Stimulated activated naive CD4-positive, alpha-beta T cell (primary cell): ENCODE measurements at places on chromosomes 1 and 21.

GRCh38 chr1:35931446-35932157 is 697 bp downstream of the AGO3 start:
- DNase-seq, result no peak

- DNase-seq, result no peak
Measured at GRCh38 chr1:168714012-168714411, 15.0 kb downstream of the DPT start.

- DNase-seq, result no peak
Measured at GRCh38 chr1:240149484-240150094, 57.9 kb downstream of the FMN2 start.

DNA sequence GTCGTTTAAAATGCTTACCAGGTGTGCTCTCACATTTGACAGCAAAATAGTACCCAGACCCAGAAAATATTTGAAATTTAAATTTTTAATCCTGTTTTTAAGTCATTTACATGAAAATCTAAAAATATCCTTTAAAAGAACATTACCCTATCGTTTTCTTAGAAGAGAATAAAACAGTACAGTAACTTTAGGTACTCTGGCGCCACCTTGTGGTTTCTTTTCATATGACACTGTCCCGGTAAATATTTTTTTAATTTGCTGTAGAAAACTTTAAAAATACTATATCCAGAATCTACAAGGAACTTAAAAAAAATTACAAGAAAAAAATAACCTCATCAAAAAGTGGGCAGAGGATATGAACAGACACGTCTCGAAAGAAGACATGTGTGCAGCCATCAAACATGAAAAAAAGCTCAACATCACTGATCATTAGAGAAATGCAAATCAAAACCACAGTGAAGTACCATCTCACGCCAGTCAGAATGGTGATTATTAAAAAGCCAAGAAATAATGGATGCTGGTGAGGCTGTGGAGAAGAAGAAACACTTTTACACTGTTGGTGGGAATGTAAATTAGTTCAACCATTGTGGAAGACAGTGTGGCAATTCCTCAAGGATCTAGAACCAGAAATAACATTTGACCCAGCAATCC is 129.2 kb downstream of the RGS21 start:
- DNase-seq, result peak; percentile 19

GRCh38 chr21:42251654-42252324 is 32.8 kb downstream of the ABCG1 start:
- no peak for DNase-seq

- DNase-seq, result no peak
Measured at GRCh38 chr21:46454634-46455390, 3.9 kb upstream of the DIP2A start.

GRCh38 chr1:168443899-168444298 is 99.9 kb downstream of the XCL2 start:
- DNase-seq, result no peak

DNA sequence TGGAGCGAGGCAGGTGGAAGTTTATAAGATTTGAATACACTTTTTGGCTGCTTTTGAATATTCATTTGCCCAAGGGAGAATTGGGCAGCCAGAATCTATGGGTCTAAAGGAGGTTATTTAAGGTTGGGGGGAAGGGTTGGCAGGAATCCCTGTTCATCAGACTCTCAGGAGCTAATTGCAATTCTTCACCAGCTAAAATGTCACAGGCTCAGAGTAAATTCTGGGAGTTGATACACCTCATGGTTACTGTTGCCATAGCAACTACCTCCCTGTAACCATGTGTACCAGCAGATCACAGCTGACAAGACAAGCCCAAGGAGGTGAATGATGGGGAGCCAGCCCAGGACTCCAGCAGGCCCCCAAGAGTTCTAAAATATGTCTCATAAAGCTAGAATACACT is 75.5 kb downstream of the CAMK2N1 start:
- DNase-seq, result no peak

GRCh38 chr1:203116091-203116820 is 11.3 kb upstream of the ADORA1 start:
- DNase-seq, result no peak

DNA sequence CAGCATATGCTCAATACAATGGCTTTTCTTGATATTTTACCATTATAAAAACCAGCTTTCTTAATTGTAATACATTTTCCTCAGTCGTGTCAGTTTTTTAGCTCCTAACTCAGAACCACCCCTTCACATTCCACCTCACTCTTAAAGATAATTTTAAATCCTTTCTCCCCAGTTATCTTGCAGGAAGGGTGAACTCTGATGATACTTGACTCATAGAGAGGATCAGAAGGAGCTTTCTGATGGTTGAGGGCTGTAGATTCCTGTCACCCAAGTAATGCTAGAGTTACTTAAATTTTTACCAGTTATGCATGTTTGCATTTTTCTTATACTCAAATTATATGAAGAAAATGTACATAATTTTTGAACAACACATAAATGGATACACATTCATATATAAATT is 233.7 kb downstream of the NCAM2 start:
- no peak for DNase-seq

DNA sequence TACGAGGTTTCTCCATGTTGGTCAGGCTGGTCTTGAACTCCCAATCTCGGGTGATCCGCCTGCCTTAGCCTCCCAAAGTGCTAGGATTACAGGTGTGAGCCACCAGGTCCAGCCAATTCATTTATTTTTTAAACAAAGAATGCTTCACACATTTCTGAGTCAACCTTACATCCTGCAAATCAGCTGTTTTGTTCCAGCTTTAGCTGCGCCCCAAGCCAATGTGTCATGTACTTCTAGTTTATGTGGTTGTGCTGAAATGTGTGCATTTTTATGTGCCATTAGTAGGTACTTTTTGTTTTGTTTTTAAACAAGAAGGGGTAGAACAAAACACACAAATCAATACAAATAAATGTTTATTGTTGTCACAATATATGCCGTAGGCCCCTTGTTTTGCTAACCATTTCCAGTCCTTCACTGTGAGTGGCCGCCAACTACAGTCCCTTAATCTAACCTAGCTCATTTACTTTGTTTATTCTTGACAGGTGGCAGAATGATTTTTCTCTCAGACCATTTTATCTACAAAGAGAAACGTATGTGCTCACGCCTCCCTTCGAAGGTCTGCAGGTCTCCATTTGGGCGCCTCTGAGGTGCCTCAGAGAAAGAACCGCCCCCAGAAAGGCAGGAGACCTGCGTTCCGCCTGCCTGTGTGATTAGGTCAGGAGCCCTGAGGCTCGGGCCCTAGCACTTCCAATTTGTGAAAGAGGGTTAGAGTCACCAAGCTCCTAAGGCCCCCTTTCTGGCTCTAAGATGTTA is 2.8 kb upstream of the CASQ2 start:
- DNase-seq, result no peak

GRCh38 chr1:239025223-239025622 is 361.1 kb upstream of the CHRM3 start:
- DNase-seq, result no peak

DNA sequence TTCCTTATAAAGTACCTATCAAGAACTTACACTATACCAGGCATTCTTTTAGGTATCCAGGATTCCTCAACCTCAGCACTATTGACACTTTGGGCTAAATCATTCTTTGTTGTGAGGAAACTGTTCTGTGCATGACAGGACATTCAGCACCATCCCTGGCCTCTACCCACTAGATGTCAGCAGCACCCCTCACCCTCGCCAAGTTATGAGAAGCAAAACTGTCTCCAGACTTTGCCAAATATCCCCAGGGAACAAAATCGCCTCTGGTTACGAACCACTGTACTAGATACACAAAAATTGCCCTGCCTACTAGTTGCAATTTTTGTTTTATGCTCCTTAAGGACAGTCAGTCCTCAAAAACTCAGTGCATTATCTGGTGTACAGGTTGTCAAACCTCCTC is 35.7 kb downstream of the PALMD start:
- no peak for DNase-seq

- no peak for DNase-seq
Measured at GRCh38 chr1:200242110-200243041, 167.5 kb downstream of the ZNF281 start.

- no peak for DNase-seq
Measured at GRCh38 chr21:26115899-26116298, 54.7 kb downstream of the APP start.

- no peak for DNase-seq
Measured at GRCh38 chr1:246110343-246111219, 396.5 kb downstream of the SMYD3 start.

DNA sequence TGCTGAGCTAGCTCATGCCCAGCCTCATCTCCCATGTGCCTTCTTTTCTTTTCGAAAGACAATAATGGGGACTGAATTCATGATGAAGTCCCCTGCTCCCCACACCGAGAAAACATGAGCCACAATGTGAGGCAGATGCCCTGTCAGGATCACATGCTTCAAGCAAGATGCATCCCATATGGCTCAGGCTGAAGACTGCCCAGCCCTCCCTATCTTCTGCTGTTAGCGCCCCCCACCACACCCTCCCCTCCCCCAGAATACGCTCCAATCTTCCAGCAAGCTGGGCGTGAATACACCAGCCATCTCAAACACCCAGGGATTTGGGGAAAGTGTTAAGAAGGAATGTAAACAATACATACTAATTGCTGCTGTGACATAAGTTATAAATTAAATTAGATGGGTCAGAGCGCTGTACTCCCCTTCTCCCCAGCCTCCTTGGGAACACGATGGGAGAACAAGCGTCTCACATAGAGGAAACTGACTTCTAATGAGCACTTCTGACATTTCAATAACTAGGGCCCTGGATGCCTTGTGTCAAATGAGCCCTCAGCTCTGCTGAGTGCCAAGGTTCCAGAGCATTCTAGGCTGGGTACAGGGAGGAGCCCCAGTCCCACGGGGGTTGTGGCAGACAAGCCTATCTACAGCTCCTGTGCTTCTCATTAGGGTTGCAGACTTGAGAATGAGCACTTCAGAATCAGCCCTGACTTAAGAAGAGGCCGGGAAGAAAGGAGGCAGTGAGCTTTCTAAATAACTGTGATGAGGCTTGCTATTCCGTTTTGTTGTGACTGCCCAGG is 55.6 kb downstream of the TNR start:
- DNase-seq, result no peak

- no peak for DNase-seq
Measured at GRCh38 chr21:18430341-18430740, 26.8 kb upstream of the TMPRSS15 start.

- no peak for DNase-seq
Measured at GRCh38 chr1:239293350-239294110, 92.8 kb upstream of the CHRM3 start.

DNA sequence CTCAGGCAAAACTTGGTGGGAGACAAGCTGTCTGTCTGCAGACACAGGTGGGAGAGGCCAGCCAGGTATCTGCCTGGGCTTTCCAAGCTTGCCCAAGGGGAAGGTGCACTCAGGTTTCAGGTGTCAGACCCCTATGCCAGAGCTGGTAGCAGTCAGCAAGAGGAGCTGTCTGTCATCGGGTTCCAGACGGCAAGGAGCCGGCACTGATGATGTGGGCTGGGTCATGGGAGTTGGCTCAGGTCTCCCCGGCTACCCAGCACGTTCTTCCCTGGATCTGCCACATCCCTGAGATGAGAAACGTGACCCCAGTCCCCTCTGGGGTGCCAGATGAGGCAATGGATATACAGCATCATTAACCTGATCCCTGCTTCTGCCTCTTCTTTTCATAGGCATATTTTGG is 23.0 kb downstream of the TMCC2 start:
- no peak for DNase-seq

GRCh38 chr1:197778366-197778945 is 3.2 kb upstream of the DENND1B start:
- no peak for DNase-seq

DNA sequence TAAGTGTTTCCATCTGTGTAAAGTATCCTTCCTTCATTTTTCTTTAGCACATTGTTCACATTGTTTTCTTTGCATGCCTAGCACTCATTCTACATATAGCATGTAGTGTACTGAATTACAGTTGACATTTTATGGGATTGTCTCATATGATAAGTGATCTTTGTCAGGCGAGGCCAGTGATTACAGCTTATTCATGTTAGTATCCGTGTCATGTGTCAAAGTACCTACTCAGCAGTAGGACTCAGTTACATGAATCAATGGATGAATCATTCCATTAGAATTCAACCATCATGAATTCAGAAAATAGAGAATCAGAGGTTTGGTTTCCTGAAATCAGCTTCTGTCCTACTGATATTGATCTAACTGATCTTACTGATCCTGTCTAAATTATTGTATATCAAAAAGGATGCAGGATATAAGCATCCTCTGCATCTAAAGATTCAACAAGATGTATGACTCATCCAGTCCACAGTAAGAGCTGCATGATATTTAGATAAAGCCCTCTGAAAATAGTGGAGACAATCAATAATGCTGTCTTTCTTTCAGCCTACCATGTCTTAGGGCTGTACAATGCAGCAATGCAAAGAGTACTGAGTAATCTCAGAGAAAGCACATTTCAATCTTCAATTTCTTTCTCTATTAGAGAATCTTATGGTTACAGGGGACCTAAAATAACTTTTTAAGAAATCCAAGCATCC is 20.7 kb upstream of the HRNR start:
- no peak for DNase-seq

- DNase-seq, result no peak
Measured at GRCh38 chr1:216914974-216915373, 191.7 kb upstream of the ESRRG start.

GRCh38 chr1:7570311-7570710 is 200.8 kb upstream of the VAMP3 start:
- DNase-seq, result no peak

GRCh38 chr1:24754229-24754628 is 9.0 kb downstream of the CLIC4 start:
- DNase-seq, result no peak

- no peak for DNase-seq
Measured at GRCh38 chr21:41600116-41600515, 92.2 kb upstream of the TMPRSS2 start.

DNA sequence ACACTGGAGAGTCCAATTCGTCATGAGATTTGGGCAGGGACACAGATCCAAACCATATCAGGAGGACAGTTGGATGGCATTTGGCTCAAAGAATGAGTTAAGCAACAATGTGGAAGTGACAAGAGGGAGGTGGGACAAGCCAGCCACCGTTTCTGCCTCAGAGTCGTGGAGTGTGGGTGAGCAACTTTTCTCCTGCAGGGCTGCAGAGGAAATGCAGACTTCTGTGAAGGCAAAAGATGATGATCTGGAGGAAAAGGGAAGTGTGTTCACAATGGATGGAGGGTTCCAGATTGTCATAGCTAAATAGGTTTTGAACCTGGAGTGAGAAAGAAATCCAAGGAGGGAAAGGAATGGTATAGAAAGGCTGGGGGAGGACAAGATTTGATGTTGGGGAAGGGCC is 16.4 kb upstream of the KANK4 start:
- DNase-seq, result no peak

- DNase-seq, result no peak
Measured at GRCh38 chr1:193700710-193701355, 514.4 kb upstream of the B3GALT2 start.

DNA sequence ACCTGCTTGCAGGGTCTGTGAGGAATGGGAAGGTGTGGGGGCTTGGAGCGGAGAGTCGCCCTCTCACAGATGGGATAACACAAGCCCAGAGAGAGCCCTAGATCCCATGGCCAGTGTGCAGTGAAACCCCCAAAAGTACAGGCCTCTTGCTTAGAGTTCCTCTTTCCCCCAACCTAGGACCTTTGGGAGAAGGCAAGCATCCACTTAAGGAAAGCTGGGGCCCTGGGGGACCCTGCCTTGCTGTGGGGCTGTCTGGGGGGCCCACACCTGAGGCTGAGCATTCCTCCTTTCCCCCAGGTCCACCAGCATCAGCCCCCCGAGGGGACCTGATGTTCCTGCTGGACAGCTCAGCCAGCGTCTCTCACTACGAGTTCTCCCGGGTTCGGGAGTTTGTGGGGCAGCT is 1.1 kb downstream of the VWA1 start:
- DNase-seq, result no peak
